ENCODE measurements at places on chromosomes 16 and 17.

- DNase-seq, result no peak
Measured at GRCh38 chr16:53770641-53771040, 66.7 kb downstream of the FTO start.

- peak; percentile 86 for DNase-seq
Measured at GRCh38 chr17:8185582-8186445, 4.2 kb downstream of the BORCS6 start.

DNA sequence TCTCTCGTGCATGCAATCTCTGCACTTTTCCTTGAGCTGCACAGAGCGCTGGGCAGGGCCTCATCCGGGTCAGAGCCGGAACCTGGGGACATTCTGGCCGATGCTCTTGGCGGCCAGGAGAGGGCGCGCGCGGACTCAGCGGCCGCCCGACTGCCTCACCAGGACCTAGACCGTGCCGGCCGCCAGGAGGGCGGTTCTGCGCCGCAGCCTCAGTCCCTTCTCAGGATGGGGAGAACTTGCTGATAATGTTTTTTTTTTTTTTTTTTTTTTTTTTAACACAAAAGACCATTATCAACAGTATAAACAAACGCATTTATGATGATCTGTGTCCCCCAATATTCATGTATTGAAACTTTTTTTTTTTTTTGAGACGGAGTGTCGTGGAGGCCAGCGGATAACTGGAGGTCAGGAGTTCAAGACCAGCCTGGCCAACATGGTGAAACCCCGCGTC, 8.1 kb upstream of the FLYWCH2 start:
- peak; percentile 85 for DNase-seq

DNA sequence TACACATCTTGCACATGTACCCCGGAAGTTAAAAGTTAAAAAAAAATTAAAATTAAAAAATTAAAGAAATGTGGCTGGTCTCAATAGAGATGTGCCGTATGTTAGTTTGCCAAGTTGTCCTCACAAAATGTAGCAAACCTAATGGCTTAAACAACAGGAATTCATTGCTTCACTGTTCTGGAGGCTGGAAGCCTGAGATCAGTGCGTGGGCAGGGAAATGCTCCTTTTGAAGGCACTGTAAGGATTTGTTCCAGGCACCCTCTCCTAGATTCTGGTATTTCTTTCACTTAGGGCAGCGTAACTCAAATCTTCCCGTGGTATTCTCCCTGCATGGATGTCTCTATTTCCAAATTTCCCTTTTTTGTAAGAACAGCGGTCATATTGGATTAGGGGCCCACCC, 32.7 kb upstream of the MON1B start:
- no peak for DNase-seq

DNA sequence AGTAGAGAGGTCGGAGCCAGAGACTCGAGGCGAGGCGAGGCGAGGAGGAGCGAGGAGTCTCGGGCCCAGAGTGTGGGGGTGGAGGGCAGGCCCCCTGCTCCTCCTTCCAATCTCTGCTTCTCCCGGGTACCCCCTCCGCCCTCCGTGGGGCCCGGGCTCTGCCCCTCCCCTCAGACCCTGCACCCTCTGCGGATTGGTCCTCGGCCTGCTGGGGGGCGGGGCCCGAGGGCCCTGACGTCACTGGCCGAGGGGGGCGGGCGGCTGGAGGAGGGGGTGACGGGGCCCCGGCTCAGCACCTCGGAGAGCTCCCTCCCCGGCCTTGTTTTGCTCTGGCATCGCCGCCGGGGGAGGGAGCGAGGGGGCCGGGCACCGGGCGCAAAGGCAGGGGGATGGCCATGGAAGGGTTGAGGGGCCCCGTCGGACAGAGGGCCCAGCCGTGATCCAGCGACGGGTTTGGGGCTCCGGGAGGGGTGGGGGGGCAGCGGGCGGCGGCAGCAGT, at the start of gene RUNDC3A:
RUNDC3A (plus strand) TSS at position 282 of the 499 bp plus-strand sequence. CDS start 232 bp downstream, outside the sequence.
- peak; percentile 95 for DNase-seq

DNA sequence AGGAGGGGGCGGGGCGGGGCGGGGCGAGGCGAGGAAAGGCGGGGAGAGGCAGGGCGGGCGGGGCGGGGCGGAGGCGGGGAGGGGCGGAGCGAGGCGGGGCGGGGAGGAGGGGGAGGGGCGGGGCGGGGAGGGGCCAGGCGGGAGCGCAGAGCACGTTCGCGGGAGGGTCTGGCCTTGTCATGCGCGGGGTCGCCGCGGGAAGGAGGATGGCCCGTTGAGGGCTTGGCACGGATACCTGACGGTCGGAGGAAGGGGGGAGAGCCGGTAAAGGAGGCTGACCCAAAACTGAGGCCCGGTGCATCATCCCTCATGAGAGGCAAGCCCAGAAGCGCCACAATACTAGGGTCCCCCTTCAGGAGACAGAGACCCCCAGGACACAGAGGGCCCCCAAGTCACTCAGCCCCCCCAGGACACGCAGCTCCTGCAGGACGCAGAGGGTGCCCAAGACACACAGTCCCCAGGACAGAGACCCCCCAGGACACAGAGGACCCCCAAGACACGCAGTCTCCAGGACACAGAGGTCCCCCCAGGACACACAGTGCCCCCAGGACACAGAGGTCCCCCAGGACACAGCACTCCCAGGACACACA, 593 bp upstream of the WDR45B start:
- DNase-seq, result no peak

DNA sequence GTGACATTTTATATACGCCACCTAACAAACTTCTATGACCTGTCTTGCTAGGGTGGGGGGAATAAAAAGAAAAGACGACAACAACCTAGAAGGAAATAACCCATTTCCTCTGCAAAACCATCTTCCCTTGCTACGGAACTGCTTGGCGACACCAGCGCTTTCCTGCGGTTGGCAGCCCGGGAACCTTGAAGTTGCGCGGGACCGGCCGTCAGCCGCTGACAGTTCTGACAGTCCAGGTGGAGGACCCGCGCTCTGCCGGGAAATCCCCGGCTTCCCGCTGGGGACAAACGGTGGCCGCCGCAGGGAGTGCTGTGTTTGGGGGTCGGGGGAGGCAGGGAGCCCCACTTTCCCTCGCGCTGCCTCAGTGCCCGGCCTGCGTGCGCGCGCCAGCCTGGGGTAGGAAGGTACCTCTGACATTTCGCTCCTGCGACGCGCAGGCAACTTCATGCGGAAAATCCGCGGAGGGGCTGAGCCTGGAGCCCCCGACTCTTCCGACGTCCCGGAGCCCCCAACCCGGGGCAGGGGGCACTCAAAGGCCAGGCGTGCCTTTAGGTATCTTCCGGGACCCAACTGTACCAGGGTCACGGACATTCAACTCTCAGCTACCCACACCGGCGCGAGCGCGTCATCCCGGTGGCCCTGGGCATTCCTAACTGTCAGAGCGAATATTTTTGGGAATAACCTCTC, 516 bp downstream of the SLC16A6 start:
- DNase-seq, result no peak

DNA sequence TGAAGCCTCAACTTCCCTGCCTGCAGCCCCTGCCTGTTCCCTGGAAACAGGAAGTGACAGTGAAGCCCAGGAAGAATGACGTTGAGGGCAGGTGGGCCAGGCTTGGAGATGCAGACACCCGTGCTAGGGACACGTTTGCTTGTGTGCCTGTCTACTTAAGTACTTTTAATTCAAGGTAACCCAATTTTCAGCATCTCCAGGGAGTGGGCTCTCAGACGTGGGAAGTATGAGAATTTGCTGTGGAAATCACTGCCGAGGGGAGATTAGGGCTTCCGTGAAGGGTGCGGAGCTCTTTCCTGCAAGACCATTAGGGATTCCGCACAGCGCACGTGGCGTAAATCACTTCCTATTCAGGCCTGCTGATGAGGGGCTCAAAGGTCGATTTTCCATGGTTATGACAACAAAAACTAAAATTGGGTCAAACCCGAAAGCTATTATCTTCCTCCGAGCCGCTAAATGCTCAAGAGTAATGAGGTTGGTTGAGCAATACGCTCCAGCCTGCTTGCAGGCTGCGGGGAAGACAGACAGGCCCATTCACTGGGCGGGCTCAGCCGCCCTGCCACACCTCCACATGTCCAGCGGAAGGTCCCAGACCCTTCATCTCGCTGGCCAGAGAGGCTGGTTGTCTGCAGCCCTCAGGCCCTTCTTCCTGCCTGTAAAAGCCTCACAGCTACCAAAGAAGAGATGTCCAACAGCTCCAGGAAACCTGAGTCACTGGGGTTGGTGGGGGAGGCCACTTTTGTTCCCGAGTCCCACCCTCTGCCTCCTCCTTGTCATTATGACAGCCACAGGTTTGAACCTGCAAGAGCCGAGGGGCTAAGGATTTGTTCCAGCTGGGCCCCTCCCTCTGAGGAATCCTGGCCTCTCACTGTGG, 109.9 kb downstream of the RBFOX3 start:
- DNase-seq, result no peak

- no peak for DNase-seq
Measured at GRCh38 chr16:81283044-81283443, 31.7 kb upstream of the GAN start.

DNA sequence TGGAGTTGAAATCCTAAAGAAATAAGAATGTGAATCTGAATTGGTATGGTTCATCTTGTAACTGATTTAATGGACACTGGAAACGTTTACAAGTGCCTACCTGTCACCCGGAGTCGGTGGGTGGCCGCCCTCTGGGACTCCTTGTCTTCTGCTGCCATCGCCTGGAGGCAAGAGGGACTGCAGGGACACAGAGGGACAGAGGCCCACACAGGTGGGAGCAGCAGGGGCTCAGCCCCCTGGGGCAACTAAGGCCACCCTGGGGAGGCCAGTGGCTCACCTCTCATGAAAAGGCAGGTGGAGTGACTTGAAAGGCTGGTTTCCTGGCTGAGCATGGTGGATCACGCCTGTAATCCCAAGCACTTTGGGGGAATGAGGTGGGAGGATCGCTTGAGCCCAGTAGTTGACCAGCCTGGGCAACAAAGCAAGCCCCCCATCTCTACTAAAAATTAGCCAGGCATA, 23.2 kb downstream of the TMEM92 start:
- peak; percentile 73 for DNase-seq

- no peak for DNase-seq
Measured at GRCh38 chr17:78001182-78001581, 42.7 kb downstream of the TNRC6C start.

GRCh38 chr17:68197091-68197996, 50.5 kb upstream of the AMZ2 start:
- DNase-seq, result peak; percentile 35

DNA sequence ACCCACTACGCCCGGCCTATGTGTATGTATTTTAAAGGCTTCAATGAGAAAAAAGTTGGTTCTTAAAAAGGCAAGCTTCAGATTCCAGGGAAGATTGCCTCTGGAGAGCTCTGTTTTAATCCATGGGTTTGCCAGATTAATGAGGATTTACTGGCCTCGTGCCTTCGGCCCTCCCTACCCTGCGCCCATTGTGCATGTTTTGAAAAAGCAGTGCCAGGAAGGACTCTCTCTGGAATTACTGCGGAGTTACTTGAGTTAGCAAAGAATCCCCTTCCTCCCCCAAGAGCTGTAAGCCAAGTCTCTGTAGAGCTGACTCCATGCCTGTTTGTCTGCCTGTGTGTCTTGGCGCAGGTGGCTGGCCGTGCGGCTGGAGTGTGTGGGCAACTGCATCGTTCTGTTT, 98.9 kb downstream of the ABCC6 start:
- DNase-seq, result no peak

- DNase-seq, result no peak
Measured at GRCh38 chr16:61730997-61731396, 305.2 kb downstream of the CDH8 start.

DNA sequence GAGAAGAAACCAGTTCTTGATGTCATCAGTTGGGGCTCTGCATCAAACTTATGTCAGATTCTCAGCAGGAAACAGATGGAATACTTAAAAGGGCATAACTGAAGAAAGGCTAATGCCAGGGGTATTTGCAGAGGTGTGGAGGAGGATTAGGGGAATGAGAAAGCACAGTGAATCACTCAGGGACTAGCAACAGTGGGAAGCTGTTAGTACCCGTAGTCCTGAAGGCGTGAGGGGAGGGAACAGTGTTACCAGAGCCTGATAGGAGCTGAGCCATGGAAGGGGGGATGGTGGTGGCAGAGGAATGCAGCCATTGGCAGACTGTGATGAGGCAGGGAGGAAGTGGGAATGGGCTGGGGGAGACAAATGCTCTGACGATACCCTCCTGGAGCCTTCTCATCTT, 162.3 kb downstream of the UTP18 start:
- no peak for DNase-seq

GRCh38 chr17:54694287-54694887, 206.3 kb upstream of the TOM1L1 start:
- no peak for DNase-seq

- no peak for DNase-seq
Measured at GRCh38 chr17:70205401-70205800, 36.1 kb downstream of the KCNJ2 start.

GRCh38 chr17:35404360-35404759, 27.9 kb downstream of the SLFN12 start:
- DNase-seq, result no peak

DNA sequence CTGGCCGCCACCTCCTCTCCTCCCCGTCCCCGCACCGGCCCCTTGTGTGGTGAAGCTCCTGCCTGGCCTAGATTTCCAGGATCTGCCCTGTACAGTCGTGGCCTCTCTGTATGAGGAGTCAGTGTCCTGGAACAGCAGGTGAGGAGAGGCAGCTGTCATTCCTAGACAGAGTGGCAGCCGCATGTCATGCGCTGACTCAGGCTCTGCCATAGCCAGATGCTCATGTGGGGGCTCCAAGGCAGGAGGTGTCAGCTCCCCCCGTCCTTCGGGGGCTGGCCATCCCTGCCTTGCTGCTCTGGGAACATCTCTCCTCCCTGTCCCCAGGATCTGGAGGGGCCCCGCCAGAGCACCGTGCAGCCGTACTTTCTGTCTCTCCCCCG, 60.4 kb downstream of the BAIAP2 start:
- DNase-seq, result no peak

DNA sequence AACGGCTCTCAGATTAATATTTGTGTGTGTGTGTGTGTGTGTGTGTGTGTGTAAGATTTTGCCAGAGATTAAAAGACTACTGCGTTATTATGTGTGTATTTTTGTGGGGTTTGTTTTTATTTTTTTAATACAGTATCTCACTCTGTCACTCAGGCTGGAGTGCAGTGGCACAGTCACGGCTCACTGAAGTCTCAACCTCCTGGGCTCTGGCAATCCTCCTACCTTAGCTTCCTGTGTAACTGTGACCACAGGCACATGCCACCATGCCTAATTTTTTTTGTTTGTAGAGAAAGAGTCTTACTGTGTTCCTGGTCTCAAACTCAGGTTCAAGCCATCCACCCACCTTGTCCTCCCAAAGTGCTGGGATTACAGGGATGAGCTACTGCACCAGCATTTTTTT, 87.2 kb downstream of the CYB561 start:
- DNase-seq, result no peak

- DNase-seq, result no peak
Measured at GRCh38 chr17:68377771-68378267, 79.5 kb downstream of the WIPI1 start.
